ENCODE measurements at places on chromosomes 16 and 17.

DNA sequence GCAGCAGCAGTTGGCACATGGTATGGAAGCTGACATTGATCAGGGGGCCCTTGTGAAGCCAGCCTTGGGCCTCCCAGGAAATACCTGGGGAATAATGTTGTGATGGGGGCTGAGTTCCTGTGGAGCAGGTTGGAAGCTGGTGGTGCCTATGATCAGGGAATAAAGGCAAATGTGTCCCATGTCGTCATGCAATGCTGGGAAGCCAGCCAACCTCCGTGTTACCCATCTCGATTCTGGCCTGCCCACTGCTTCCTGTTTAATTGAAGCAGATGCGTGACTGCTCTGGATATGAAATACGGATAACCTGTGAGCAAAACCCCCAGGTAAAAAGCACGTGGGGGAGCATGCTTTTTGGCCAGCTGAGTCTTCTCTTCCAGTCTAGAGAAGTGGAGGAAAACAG, 580.4 kb upstream of the HSBP1 start:
- DNase-seq = no peak

- no peak for DNase-seq
Measured at GRCh38 chr17:42279776-42280630, 3.8 kb upstream of the STAT5B start.

DNA sequence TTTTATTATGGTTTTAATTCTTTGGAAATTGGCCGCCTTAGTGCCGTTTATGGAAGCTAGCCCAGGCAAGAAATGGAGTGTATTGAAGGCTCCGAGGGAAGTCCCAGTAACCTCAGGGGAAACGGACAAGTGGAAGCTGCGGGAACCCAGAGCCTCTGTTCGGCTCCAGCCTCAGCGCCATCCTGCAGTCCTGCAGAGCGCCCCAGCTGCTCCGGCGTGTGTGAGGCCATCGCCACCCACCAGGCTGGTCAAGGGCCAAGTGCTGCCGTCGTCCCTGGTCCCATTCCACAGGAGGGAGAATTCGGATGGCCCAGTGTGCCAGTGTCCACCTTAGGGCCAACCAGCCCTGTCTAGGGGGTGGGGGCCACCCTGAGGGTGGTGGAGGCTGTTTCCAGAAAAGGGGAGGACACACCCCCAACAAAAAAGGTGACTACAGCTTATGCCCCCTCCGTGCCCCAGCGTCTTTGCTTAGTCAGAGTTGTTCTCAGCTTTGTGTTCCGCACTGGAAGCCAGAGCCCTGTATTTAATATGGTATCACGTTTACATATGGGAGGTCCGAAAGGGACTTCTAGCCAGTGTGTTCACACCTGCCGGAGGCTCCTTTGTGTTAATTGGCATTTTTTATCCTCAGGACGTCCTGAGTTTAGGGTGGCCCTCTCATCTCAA, 13.0 kb downstream of the MGRN1 start:
- DNase-seq = no peak

GRCh38 chr16:67844497-67844896, 2.2 kb upstream of the NUTF2 start:
- peak; percentile 46 for DNase-seq

GRCh38 chr16:55871411-55872038, 3.6 kb downstream of the CES5A start:
- DNase-seq = no peak

DNA sequence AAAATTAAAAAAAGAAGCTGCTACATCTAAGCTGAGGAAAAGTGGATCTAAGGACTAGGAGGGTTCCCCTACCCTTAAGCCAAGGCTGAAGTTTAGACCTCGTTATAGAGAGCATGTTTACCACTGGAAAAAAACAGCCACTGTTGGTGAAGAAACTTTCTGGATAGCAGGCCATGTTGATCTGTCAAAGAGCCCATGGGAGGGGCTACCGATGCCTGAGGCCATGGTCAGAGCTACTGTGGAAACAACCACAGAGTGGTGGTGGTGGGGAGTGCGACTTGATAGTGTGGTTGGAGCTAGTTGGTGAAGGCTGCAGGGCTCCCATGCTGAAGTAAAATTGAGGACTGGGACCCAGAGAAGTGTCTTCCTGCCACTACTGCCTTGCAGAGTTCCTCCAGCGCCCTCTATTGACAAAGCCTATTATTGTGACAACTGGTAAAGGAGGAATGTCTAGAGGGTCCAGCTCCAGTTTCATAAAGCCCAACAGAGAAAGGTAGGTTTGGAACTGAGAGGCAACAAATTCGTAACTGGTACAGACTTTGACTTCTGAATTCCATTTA, 12.7 kb upstream of the FAM20A start:
- peak; percentile 71 for DNase-seq

GRCh38 chr17:65446838-65447526, 114.5 kb downstream of the AXIN2 start:
- DNase-seq = no peak

DNA sequence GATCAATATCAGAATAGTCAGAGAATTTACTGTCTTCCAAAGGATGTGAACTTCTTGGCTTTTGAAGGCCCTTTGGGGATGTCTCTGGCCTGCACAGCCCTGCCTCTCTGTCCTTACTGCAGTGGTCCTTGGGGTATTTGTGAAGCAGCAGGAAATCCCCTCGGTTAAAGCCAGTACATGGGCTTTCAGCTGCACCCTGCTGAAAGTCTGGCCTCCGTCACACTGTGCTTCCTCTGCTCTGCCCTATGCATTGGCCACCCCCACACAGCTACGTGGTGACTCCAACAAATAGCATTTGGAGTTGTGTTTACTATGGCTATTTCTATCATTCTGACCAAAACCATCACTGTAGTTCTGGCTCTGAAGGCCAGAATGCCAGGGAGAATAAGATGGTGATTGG, 21.2 kb downstream of the SYCE1L start:
- no peak for DNase-seq

Data from AG20443 (cell line).